Stimulated activated CD8-positive, alpha-beta memory T cell treated with anti-CD3 and anti-CD28 coated beads, Interleukin-4, amount 100 ng/mL, for 1 hour (primary cell): ENCODE measurements at places on chromosomes 6 and 20.

DNA sequence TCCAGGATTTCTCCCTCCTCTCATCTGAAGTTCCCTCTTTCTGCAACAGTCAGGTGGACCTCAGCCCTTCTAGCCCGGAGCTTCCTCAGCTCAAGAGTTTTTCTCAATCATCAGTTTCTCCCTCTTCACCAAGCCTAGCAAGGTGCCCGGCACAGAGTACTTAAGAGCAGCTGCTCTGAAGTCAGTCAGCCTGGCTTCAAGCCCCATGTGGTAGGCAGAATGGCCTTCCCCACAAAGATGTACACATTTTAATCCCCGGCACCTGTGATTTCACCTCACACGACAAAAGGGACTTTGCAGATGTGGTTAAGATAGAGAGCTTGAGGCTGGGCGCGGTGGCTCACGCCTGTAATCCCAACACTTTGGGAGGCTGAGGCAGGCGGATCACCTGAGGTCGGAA is 15.1 kb upstream of the RBPJL start:
- no peak for DNase-seq

- DNase-seq = no peak
Observed at GRCh38 chr20:23242104-23242503, 108.5 kb upstream of the NXT1 start.

GRCh38 chr6:3355358-3356055 is 96.8 kb downstream of the PSMG4 start:
- DNase-seq = no peak

GRCh38 chr20:48456366-48457192 is 371.2 kb downstream of the PREX1 start:
- DNase-seq = no peak

GRCh38 chr20:47648943-47649342 is 136.3 kb downstream of the SULF2 start:
- DNase-seq = no peak

- DNase-seq = no peak
Observed at GRCh38 chr6:158561321-158561884, 1.5 kb downstream of the TMEM181 start.
